ENCODE measurements at places on chromosomes 12 and 14.

DNA sequence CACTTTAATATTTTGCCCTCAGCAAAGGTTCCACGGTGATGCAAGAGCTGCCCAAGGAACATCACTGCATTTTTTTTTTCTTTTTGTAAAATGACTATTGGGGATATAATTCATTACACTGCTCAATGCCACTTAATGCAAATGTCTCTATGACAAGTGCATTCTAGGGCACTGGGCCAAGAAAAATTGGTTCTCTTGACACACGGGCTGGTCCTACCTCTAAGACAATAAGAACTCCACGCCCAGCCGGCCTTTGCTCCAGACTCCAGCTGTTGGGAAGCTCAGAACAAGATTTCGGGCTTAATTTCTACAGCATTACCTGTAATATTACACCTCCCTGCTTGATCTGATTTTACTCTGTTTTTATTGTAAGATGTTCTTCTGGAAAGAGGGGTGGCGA, 48.8 kb upstream of the VRK1 start:
- DNase-seq, result peak; percentile 100

- peak; percentile 52 for DNase-seq
Measured at GRCh38 chr12:2291182-2291832, 238.5 kb downstream of the CACNA1C start.

DNA sequence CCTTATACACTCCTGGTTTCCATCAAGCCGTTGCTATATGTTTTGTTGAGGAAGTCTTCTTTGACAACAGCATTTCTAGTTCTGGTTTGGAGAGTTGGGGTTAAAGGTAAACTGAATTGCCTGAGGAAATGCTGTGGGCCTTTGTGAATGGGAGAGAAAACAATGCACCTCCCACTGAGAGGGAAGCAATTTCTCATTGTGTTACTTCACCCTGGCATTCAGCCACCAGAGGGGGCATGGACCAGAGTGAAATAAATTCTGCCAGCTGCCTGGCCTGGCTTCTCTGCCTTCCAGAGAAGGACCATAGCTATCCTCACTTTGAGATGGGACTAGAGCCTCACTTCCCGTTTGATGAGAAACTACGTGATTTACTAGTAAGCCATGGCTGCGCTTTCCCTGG, 475.3 kb downstream of the EGLN3 start:
- peak; percentile 62 for DNase-seq

- DNase-seq, result peak; percentile 84
Measured at GRCh38 chr12:51823875-51824565, 24.5 kb downstream of the FIGNL2 start.

GRCh38 chr12:14803830-14804160, 325 bp downstream of the C12orf60 start:
- no peak for DNase-seq

Measured in NCI-H524 (cell line).